ENCODE measurements at places on chromosomes 4 and X.

DNA sequence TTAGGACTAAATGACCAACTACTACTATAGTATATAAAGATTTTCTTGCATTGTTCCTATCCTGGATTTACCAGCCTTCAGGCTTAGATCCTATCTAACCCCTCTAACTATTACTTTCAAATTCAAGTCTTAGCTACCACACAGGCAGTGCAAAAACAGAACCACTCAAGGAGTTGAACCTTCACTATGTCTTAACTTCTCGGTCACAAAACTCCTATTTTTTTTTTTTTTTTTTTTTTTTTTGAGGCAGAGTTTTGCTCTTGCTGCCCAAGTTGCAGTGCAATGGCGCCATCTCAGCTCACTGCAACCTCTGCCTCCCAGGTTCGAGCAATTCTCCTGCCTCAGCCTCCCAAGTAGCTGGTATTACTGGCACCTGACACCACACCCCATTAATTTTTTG is 6.3 kb upstream of the FAM200B start:
- DNase-seq = no peak

- no peak for DNase-seq
Measured at GRCh38 chr4:103422467-103423219, 224.5 kb upstream of the CENPE start.

DNA sequence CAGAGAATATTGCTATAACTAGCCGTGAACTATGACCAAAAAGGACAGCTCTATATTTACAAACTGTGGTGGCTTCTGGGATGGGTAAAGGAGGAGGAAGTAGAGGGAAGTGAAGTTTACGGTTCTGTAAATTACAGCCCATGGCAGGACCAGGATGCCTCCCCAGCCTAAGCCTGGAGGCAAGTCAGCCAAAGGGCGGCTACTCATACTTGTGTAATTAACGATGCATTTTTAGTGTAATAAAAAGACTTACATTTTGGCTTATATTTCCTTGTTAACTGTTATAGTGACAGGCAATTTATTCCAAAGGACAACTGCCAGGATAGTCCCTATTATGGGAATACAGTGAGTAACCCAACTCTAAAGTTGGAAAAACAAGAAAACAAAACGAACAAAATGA is 139.9 kb upstream of the OTUD4 start:
- DNase-seq = peak; percentile 17

DNA sequence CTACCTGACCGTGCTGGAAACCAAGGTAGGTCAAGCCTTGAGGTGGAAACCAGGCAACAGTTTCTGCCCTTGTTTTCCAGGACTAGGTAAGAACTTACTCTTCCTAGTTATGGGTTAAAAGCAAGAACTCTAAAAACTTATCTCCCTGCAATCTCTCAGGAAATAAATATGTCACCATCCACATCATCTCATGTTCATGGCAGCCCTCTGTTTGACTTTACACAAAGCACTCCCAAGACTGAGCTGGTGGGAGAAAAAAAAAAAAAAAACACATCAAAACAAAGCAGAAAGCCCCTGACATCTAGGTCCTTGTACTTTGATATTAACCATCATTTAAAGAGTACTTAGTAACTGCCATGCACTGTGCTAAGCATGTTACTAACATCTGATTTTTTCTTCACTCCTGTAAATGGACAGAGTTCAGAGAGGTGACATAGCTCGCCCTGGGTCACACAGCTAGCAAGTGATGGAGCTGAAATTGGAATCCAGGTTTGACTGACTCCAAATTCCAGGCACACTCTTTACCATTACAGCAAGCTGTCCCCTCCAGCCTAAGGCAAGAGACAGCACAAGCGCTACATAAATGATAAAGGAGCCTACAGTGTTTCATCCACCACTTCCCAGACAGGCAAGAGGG is 102.8 kb upstream of the NOCT start:
- no peak for DNase-seq

- no peak for DNase-seq
Measured at GRCh38 chr4:138967313-138967712, 48.3 kb upstream of the NOCT start.

DNA sequence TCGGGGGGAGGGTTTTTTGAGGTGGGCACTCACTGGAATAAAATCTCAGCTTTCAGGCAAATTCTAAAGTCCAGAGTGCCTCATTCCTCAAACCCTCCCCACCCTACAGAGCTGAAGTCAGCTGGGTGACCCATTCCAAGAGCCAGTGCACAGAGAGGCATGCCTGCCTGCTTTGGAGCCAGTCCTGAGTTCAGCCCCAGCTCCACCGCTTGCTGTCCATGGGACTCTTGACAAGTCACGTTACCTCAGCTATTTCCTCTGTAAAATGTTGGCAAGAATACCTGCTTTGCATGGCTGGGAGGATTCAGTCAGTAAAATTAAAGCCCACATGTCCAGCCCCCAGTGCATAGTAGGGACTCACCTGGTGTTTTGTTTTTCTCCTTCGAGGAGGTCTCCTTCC is 125.9 kb upstream of the PJA1 start:
- no peak for DNase-seq

DNA sequence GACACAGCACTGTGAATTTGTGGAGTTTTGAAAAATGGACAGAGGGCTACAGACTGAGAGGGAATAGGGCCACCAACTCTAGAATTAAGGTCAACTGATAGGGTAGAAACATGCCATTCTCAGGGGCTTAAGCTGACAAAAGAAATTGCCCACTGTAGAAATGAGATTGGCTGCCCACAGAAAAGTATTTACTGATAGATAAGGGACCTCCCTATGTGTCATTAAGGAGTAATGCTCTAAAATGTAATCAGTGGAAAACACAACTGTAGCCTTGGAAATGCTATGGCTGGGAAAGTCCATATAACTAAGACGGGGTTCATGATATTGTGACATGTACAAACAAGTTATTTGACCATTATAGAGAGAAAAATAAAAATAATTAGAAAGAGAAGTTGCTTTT is 4.6 kb downstream of the RTL9 start:
- no peak for DNase-seq

DNA sequence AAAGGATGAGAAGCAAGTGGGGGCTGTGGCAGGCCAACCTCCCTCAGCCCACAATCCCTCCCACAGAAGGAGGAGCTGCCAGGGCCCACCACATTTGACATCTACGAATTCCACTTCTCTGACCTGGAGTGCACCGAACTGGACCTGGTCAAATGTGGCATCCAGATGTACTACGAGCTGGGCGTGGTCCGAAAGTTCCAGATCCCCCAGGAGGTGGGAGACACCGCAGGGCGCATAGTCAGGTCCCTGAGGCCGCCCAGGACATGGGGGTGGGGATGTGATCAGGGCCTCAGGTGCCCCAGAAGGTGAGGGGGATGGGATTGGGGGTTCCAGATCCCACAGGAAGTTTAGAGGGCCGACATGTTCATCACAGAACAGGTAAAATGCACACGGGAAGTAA is 13.7 kb downstream of the ATP5ME start:
- no peak for DNase-seq

GRCh38 chrX:77446029-77446585 is 1.1 kb upstream of the FGF16 start:
- no peak for DNase-seq
